Activated naive CD8-positive, alpha-beta T cell treated with anti-CD3 and anti-CD28 coated beads for 36 hours (primary cell): ENCODE measurements at places on chromosomes 4 and X. TPM values are rescaled to one million over a fixed set of nuclear protein-coding genes. Genes with fewer than 3 reads are reported as not detected.

GRCh38 chrX:101605146-101605545 is 12.7 kb downstream of the ARMCX6 start:
- DNase-seq = no peak

DNA sequence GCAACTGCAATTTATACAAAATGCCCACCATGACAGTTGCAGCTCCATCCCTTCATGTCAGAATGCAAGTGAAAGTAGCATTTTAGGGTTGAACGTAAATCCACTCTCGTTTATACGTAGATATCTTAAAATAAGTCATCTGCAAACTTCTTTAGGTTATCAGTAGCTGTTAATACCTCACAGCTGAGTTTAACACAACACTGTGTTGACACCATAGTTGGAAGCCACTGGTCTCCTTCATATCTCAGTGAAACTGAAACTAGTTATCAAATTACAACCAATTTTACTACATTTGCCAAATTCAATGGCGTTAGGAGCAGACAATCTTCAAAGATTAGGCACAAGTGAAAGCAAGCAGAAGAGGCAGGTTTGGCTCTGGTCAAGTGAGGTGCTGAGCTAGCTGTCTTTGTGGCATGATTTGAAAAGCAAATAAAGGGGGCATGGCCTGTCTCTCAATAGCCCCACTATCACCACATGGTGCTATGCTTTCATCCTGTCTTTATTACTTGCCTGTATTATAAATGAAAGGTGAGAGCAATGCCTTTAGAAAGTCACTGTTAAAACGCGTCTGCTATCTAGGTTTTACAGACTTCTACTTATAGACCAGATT is 12.3 kb downstream of the PPP3CA start:
- DNase-seq = no peak

DNA sequence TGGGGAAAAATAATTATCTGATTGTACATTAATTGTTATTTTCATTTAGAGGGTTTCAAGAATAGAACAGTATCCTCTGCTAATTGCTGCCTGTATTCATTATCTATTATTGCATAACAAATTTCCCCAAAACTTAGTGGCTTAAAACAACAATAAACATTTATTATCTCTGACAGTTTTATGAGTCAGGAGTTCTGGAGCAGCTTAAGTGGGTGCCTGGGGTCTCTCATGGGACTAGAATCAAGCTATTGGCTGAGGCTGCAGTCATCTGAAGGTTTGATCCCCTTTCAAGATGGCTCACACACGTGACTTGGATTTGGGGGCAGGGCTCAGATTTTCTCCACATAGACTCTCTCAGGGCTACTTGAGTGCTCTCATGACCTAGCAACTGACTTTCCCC is 98.1 kb upstream of the JADE1 start:
- DNase-seq = no peak

DNA sequence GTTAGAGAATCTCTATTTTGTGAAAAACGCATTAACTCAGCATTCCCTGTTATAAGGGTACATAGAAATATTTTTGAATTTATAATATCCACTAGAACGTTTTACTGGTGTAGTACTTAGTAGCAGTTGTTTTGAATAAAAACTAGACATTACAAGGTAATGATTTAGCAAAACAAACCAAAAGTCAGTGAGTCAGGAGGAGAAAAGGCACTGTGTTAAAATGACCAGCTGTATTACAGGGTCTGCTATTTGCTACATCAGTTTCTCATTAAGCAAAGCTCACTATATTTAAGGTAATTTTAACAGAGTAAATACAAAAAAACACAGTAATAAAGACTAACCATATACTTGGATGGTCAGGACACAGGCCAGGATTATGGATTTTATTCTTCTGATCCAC is 152.8 kb downstream of the RASL11B start:
- no peak for DNase-seq

DNA sequence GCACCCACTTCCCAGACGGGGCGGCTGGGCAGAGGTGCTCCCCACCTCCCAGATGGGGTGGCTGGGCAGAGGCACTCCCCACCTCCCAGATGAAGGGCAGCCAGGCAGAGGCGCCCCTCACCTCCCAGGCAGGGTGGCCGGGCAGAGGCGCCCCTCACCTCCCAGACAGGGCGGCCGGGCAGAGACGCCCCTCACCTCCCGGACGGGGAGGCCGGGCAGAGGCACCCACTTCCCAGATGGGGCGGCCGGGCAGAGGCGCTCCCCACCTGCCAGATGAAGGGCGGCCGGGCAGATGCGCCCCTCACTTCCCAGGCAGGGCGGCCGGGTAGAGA is 61.2 kb downstream of the UPRT start:
- no peak for DNase-seq

DNA sequence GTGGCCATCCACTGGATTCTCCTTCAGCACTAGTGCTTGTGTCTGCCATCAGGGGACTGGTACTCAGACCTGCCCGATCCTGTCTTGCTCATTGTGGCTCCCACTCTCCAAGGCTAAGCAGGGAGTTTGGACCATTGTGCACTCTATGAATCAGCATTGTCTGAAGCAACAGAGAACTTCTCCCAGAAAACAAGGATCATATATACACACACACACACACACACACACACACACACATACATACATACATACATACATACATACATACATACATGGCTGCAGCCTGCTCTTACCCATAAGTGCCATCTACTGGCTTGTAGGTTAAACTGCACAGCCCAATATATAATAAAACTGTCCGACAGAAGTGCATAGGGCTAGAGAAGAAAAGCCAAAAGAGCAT is 345.3 kb upstream of the LCORL start:
- no peak for DNase-seq

GRCh38 chr4:3676196-3676595 is 90.0 kb upstream of the ADRA2C start:
- DNase-seq = no peak

DNA sequence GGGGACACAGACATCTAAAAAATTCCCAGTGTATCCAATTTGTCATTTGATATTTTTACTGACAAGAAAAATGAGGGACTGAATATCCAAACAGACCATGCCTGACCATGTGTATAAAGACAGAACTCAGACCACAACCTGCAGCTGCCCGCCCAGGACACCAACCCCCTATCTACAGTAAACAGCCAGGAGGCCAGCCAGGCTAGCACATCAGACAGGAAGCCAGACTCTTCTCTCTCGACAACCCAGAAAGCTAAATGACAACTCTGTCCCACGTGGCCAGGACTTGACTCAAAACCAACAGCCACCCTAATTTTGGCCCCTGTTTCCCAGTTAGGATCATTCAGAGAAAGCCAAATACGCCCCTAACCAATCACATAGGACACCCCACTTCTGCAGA is 15.1 kb downstream of the AFAP1 start:
- no peak for DNase-seq

DNA sequence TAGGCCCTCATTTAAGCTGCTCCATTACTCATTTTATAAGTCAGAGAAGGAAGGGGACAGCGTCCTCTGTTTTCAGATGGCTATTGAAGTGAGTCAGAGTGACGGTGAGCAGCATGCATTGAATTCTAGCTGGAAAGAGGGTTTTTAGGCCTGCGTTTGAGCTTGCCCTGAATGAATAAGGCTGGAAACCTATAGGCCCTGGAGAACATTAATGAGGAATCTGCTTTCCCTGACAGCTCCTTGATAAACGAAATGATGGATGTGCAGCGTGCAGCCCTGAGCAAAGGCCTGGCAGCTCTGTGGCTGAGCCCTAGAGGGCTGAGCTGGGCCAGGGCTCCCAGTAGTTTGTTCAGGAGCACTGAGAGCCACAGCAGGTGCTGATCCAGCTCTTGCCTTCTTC is 33.4 kb downstream of the TBL1X start:
- no peak for DNase-seq

GRCh38 chrX:129497146-129497843 is 26.0 kb downstream of the SMARCA1 start:
- DNase-seq = no peak

DNA sequence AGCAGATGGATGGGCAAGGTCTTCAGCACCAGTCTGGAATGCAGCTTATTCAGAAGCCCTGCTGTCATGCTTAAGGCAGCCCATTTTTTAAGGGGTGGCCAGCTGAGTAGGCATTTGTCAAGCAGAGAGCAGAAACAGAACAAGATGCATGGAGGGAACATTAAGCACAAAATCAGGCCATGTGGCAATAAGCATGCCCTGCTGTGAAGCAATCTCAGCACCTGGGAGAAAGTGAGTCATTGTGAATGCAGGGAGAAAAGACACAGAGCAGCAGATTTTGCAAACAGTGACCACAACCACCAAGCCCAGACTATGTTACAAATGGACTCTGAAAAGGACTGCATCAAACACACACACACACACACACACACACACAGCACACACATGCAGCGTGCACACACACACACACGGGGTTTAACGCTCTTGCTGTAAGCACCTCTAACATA is 94.1 kb upstream of the GALNT7 start:
- DNase-seq = no peak

GRCh38 chr4:99735822-99736221 is 78.2 kb upstream of the C4orf54 start:
- no peak for DNase-seq

DNA sequence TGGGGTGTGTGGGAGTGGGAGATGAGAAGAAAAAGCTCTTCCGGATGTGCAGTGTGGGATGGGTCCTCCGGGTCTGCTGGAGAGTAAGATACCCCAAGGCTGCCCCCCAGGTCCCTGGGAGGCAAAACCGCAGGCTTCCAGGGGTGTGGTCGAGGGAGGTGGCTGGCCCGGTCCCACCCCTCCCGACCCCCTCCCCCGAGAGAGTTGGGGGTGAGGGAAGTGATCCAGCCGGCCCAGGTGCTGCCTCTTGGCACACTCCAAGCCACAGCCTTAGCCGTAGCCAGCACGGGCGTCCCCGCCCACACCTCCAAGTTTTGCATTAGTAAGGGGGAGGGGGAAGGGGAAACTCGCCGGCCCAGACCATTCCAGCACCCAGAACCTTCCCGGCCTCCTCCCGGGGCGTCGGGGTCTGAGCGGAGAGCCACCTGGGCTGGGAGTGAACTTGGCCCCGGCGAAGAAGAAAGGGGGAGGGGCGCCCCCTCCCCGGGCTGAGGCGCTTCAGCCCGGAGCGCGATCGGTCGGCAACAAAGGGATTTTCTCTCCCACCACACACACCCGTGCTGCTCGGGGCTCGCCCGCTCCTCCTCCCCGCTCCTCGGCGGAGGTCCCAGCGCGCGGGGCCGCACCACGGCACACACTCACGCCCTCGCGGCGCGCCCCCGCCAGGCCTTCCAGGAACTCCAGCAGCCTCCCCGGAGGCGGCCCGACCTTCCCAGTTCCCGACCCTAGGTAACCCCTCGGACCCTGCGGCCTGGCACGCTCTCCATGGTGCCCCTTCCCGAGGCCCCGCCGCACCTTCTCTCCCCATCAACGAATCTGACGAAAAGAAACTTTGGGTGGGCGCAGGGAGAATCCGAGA is 14.4 kb downstream of the BCOR start:
- no peak for DNase-seq

GRCh38 chr4:531076-531475 is 32.1 kb downstream of the PIGG start:
- no peak for DNase-seq

- DNase-seq = no peak
These were observed 96.4 kb upstream of the C1GALT1C1 start for GRCh38 chrX:120726294-120726693.

DNA sequence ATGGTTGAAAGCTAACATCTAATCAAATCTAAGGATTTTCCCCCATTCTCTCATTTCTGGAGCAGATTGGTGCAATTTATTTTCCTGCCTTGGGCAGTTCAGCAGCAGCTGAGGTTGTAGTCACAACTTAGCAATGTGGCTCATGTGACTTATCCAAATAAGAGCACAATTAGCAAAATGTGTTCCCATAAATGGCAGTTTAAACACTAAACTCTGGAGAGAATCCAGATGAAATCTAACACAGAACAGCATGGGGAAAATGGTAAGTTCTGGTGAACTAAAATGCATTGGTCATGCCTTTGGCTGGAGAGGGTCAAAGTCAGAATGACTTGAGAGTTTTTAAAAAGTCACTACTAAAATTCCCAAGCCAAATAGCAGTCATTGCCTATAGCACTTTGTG is 422.6 kb upstream of the DIPK2B start:
- no peak for DNase-seq

GRCh38 chr4:83370640-83370906 is 35.9 kb upstream of the HPSE start:
- DNase-seq = no peak

DNA sequence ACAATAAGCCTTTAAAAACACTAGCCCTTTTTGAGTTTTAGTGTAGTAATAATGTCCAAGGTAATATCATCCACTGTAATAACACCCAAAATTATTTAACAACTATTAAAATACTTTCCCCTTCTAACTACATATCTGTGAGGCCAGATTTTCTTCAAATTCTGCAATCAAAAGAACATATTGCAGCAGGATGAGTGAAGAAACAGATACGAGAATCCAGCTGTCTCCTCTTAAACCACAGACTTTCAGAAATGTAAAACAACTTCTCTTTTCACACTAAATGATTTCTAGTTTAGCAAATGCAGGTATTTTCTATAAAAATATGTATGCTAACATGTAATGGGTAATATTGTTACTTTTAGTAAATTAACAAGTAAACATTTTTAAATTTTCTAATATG is 148.9 kb downstream of the PRDM5 start:
- DNase-seq = no peak

DNA sequence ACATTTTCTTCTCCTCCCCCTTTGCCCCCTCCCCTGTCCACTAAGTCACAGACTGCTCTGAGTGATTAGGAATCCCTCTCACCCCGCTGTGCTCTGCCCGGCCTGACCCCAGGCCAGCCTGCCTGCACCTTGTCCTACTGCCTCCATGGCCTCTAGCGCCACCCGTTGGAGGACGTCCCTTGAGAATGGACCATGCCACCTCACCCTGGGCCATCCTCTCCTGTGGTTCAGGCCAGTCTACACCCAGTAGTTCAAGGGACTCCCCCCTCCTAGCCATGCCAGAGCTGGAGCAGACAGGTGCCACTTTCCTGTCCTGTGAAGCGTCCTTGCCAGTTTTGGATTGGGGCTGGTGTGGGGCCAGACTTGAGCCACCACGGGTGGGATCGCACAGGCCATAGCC is 9.7 kb upstream of the IRAK1 start:
- DNase-seq = no peak

DNA sequence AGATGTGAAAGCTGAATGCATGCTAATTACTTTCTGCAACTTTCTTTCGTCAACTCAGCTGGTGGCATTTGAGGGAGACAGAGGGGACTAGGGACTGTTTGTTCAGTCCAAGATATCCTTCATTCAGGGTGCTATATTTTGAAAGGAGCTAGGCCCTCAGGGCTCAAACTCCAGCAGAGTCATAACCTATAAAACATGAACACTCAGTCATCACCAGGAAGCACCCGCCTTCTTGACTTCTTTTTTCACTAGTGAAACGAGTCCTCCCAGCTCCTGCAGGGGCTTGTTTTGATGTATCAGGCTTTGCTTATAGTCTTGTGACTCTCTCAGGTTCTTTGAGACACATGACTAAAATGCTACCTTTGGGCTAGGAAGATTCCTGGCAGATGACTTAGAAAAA is 230.6 kb downstream of the PCDH7 start:
- no peak for DNase-seq

GRCh38 chrX:19746919-19747651 is 140.3 kb downstream of the SH3KBP1 start:
- DNase-seq = no peak

GRCh38 chr4:141391771-141392170 is 171.1 kb downstream of the ZNF330 start:
- no peak for DNase-seq

GRCh38 chr4:158122501-158122900 is 50.3 kb downstream of the GASK1B start:
- no peak for DNase-seq

PRSS12 gene
- total RNA-seq = not detected

GPC3 gene
- total RNA-seq = 0.18 TPM

KLHL15 gene
- total RNA-seq = 13.5 TPM

KLB gene
- total RNA-seq = not detected

HSD17B11 gene
- total RNA-seq = 18.7 TPM

PCDH11X gene
- not detected for total RNA-seq

F11 gene
- total RNA-seq = not detected

CT45A10 gene
- total RNA-seq = not detected
